ENCODE measurements at places on chromosomes 1 and 21.
A peak's percentile ranks its signal among the peaks of the same experiment; 100 is the strongest.

GRCh38 chr1:86419277-86419903 lies 4.6 kb upstream of the CLCA2 start:
- peak; percentile 43 for ATAC-seq

- ATAC-seq, result no peak
Measured at GRCh38 chr21:39114871-39115575, 68.2 kb downstream of the PSMG1 start.

- no peak for ATAC-seq
Measured at GRCh38 chr1:240496356-240496755, 115.6 kb downstream of the GREM2 start.

- ATAC-seq, result no peak
Measured at GRCh38 chr1:70666381-70667140, 255.5 kb downstream of the CTH start.

- ATAC-seq, result no peak
Measured at GRCh38 chr1:2029561-2029960, 10.4 kb downstream of the GABRD start.

DNA sequence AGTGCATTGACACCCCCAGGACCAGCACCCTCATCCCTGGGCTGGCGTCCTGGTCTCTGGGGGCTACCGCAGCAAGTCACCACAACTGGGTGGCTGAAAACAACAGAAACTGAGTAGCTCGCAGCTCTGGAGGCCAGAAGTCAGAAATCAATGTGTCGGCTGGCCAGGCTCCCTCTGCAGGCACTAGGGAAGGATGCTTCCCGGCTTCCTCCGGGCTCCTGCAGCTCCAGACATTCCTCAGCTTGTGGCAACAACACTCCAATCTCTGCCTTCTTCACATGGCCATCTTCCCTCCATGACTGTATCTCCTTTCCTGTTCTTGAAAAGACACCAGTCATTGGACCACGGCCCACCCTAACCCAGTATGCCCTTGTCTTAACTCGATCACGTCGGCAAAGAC lies 224.2 kb downstream of the NPHP4 start:
- no peak for ATAC-seq

DNA sequence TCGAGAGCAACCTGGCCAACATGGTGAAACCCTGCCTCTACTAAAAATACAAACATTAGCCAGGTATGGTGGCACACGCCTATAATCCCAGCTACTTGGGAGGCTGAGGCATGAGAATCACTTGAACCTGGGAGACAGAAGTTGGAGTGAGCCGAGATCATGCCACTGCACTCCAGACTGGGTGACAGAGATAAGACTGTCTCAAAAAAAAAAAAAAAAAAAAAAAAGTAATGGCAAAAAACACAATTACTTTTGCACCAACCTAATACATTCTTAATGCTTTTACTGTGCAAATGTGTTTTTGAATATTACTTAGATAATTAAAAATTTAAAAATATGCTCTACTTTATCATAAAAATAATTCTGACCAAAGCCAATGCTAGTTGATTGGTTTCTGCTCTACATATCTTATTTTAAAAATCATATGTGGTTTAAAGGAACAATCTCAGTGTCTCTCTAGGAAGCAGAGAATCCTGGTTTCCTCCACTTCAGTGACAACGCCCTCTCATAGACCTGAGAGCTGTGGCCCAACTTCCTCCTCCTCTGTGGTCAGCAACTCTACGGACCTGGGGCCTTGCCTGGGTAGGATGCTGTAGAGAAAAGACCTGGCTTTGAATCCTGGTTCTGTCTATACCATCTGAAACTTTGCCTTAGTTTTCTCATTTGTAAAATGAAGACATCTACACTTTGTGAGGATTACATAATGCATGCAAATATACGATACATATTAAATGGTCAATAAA lies 64.7 kb downstream of the TGFBR3 start:
- no peak for ATAC-seq

- ATAC-seq, result no peak
Measured at GRCh38 chr21:31198575-31198974, 145.5 kb downstream of the TIAM1 start.

DNA sequence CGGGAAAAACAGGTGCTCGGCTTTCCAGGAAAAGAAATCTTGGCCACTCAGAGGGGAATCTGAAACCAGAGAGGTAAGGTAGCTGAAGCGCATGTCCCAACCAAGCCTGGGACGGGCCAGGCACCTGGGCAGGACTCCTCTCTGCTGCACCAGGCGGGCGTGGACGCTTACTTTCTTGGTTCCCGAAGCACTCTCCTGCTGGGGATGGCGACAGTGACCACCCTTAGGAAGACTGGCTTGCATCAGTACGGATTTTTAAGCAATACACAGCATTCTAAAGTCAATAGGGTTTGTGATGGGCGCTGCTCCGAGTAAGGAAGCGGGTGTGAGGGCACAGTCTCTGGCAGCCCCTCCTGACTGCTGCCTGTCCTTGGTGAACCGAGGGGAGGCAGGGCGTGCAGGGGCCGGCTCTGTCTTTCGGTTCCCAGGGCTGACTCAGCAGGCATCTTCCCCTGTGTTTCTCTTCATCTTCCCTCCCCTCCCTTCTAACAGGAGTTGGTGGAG lies 74.9 kb upstream of the ANGPTL1 start:
- no peak for ATAC-seq

DNA sequence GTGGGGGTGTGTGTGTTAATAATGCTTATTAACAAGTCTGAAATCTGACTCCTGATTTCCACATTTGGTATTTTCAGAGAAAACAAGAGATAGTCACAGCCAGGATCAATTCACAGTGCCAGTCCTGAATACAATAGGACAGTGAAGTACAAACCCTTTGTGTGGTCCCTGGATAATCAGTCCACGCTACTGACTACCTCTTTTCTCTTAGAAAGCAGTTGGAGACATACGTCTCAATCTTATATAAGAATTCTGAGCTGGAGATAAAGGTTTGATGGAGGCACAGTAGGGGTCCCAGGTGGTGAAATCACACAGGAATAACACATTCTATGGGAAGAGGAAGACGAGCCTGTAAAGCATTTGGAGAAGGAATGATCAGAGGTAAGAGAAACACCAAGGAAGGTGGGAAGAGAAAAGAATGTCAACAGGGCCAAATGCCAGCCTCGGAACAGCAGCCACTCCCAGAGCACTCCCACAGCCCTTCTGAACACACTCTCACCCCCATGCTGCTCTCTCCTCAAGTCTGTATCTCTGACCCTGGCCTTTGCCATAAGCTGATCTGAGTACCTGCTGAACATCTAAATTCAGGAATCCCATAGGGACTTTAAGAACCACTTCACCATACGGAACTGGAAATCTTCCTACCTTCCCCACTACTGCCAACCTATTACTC lies 48.6 kb downstream of the TRAF5 start:
- ATAC-seq, result no peak

DNA sequence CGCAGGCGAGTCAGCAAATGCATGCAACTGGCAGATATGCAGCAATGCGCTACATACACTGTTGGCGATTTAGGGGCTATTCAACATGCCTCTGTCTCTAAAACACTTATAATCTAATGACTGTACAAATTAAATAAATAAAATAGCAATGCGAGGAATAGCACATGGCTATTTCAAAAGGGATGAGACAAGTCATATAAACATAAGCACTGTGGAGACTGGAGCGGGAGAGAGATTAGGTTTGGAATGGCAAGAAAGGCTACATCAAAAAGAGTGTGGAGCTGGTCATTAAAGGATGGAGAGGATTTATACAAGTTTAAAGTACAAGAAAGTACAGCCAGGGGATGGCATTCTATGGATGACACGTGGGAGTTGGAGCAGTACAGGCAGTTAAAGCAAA lies 523.5 kb upstream of the CAMK1G start:
- ATAC-seq, result no peak

DNA sequence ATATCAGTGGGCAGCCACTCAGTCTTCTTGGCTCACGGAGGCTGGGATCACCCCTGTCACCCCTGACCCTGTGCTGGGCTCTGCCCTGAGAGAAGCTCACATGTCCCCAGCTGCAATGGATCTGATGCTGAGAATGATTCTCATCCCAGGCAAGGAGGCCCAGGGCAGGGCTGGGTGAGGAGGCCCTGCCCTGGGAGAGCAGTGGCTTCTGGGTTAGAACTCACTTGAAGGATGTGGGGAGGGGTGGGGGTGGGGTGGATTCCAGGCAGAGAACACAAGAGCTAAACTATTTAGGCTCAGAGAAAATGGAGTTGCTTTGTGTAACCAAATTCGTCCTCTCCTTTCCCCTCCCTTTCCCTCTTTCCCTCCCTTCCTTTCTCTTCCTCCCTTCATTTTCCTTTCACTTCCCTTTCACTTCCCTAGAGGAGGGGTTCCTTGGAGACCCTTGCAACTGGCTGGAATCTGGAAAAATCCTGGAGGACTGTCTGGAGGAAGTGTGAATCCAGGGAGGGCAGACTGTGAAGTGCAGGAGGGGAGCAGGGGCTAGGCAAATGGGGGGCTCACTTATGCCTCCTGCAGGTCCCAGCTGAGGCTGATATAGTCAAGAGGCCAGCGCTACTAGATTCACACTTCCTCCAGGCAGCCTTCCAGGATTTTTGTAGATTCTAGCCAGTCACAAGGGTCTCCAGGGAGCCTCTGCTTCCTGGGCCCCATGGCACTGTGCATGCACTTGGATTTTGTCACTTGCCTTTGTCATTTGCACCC lies 47.0 kb downstream of the IGSF21 start:
- no peak for ATAC-seq

DNA sequence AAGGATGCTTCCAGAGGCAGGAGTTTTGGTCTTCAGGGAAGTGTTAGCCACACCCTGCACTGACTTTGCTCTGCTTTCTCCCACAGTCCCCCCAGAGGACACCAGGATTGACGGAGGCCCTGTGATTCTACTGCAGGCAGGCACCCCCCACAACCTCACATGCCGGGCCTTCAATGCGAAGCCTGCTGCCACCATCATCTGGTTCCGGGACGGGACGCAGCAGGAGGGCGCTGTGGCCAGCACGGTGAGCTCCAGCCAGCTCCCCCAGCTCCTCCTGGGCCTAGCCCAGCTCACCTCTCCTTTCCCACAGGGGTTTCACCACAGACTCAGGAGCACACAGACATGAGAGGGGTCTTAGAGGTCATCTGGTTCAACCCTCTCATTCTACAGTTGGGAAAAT lies 90.9 kb downstream of the KIRREL1 start:
- no peak for ATAC-seq

DNA sequence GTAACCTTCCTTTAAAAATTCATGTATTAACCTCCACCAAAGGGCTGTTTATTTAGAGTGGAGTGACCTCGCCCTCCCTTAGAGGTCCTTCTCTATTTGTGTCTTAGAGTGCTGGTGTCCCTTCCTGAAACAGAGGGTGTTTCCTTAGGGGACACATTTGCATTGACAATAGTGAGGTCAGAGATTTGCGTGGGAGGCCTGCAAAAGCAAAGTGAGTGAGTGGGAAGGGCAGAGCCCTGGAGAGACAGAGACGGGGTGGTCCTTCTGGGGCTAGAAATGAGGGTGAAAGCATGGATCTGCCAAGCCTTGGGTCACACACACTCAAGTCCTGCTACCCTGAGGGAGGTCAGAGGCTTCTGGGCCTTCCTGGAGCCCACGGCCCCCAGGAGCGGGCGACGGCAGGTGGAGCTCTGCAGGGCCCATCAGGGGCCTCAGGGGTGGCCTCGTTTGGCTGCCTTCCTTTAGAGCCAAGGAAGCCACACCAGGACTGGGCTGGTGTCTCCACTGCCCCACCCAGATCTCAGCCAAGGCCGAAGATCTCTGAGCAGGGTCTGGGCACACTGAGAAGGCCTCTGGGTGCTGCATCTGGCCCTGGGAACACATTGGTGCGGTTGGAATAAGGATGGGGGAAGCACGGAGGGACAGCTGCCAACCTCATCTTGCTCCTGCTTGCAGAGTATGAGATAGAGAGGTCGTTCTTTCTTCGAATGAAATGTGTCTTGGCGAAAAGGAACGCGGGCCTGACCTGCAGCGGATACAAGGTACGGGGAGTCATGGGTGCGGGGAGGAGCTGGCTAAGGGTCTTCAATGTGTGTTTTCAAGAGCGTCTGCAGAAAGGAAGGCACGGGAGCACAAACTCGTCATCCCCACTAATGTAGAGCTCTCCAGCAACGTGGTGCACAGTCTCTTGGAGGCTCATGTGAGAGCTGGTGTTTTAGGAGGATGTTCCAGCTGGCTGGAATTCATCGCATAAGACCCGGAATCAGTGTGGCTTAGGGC lies 23.8 kb downstream of the SIM2 start:
- no peak for ATAC-seq

GRCh38 chr1:238951809-238952208 lies 434.6 kb upstream of the CHRM3 start:
- no peak for ATAC-seq

GRCh38 chr1:70767377-70767776 lies 280.2 kb downstream of the PTGER3 start:
- no peak for ATAC-seq

Measured in activated CD4-positive, CD25-positive, alpha-beta regulatory T cell treated with anti-CD3 and anti-CD28 coated beads, Interleukin-2, amount 50 U/mL, for 24 hours (primary cell).